ENCODE measurements at places on chromosomes 7 and 10.

DNA sequence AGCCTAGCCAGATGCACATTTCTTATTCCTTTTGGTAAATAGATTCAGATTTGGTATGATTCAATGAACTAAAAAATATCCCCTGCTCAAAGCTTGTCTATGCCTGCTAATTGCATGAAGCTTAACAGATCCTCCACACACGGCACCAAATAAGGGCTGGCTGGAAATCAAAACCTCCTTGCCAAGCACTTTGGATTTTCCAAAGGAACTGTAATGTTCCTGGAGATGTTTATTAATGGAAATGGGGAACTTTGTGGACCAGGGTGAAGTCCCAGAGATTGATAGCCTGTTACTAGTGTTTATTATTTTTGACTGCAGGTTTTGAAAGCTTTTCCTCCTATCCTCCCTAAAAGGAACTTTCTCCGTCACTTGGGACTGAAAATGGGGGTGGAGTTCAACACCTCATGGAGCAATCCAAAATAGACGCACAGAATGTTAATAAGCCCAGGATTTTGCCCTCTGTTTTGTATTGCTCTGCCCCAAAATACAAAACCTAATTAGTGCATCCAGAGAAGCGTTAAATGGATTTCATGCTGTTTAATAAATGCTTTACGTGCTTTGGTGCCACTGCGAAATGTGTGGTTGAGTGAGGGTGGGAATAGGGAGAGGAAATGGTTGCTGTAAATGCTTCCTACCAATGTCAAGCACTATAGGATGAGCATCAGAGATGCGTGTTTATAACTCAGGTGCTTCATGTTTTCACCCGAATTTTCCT lies 1027.7 kb downstream of the LRMDA start:
- no peak overlapping the region for H3K4me3 ChIP-seq
- H3K27ac ChIP-seq, result no peak overlapping the region
- no peaks in the 10 kb centered on the region for H3K4me1 ChIP-seq
- DNase-seq, result no peak
- H3K27me3 ChIP-seq, result no peaks in the 10 kb centered on the region

GRCh38 chr7:132720835-132721234 lies 144.6 kb upstream of the PLXNA4 start:
- DNase-seq, result no peak
- H3K27me3 ChIP-seq, result no peaks in the 10 kb centered on the region
- H3K36me3 ChIP-seq, result no peaks in the 10 kb centered on the region
- H3K4me1 ChIP-seq, result no peaks in the 10 kb centered on the region
- H3K27ac ChIP-seq, result no peak overlapping the region

DNA sequence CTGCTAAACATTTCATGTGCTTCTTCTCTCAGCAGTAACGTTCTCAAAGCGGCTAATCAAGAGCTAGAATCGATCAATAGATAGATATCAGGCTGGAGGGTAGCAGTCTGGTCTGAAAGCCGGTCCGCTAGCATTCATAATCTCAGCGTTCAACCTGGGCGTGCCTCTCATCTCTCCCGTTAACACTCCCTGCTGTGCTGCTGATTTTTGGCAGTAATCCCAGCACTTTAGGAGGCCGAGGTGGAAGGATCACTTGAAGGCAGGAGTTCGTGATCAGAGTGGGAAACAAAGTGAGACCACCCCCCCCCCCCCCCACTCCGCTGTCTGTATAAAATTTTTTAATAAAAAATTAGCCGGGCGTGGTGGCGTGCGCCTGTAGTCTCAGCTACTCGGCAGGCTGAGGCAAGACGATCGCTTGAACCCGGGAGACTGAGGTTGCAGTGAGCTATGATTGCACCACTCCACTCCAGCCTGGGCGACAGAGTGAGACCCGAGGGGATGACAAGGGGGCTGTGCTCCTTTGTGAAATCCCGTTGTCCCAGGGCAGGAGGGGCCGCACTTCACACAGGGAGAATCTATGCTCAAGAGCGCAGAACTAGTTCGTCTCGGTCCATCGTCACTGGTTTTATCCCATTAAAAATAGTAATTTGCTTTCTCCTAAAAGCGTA lies 624 bp upstream of the CEP55 start:
- DNase-seq, result no peak
- H3K27me3 ChIP-seq, result no peaks in the 10 kb centered on the region
- H3K4me3 ChIP-seq, result peak overlapping the region; percentile 67
- H3K4me1 ChIP-seq, result peaks cover 4% of the 10 kb centered on the region
- no peaks in the 10 kb centered on the region for H3K36me3 ChIP-seq

DNA sequence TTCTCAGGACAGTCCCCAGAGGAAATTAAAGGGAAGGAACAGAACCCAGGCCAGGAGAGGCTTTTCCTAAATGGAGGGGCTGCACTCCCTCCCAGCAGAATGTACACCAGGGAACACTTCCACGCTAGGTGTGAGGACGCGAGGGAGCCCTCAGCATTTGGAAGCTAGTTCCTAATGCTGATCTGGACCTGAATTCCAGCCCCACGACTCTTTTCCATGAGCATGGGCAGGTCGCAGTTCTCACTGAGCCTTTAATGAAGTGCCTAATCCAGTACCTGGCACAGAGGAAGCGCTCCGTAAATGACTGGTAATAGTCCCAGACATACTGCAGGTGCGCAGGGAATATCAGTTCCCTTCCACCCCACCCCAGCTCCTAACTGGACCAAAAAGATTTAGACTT lies 1.1 kb downstream of the ALOX5 start:
- H3K4me1 ChIP-seq, result peaks cover 43% of the 10 kb centered on the region
- no peaks in the 10 kb centered on the region for H3K36me3 ChIP-seq
- no peak for DNase-seq

- no peak overlapping the region for H3K27ac ChIP-seq
- H3K27me3 ChIP-seq, result no peaks in the 10 kb centered on the region
- no peak for DNase-seq
- H3K4me1 ChIP-seq, result no peaks in the 10 kb centered on the region
- no peaks in the 10 kb centered on the region for H3K36me3 ChIP-seq
- no peak overlapping the region for H3K4me3 ChIP-seq
Observed at GRCh38 chr10:44383749-44384600, 922 bp downstream of the CXCL12 start.

GRCh38 chr10:23396695-23397094 lies 42.2 kb upstream of the OTUD1 start:
- H3K27me3 ChIP-seq, result no peaks in the 10 kb centered on the region
- H3K36me3 ChIP-seq, result no peaks in the 10 kb centered on the region
- H3K4me3 ChIP-seq, result no peak overlapping the region
- H3K27ac ChIP-seq, result no peak overlapping the region
- DNase-seq, result no peak

- DNase-seq, result no peak
- no peaks in the 10 kb centered on the region for H3K4me1 ChIP-seq
Observed at GRCh38 chr7:132402751-132403245, 173.5 kb downstream of the PLXNA4 start.

GRCh38 chr10:18297659-18298058 lies 157.4 kb downstream of the CACNB2 start:
- DNase-seq, result no peak
- no peak overlapping the region for H3K4me3 ChIP-seq
- H3K27ac ChIP-seq, result no peak overlapping the region
- no peaks in the 10 kb centered on the region for H3K27me3 ChIP-seq

DNA sequence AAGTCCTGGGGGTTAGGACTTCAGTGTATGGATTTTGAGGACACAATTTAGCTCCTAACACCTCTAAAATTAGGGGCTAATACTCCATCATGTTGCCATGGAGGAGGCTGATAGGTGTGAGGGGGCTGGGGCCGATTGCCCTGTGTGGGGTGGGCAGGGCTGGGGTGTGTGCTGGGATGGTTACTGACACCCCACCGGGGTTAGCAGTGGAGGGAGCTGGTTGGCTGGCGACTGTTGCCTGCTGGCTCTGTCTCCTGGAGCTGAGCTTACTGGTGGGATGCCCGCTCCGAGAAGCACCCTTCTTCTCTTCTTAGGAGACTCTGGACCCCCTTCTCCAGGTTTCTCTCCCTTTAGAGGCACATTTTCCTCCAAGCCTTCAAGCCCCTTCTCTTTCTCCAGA lies 22.2 kb upstream of the SH2D4B start:
- H3K4me1 ChIP-seq, result peaks cover 6% of the 10 kb centered on the region
- no peak overlapping the region for H3K27ac ChIP-seq

DNA sequence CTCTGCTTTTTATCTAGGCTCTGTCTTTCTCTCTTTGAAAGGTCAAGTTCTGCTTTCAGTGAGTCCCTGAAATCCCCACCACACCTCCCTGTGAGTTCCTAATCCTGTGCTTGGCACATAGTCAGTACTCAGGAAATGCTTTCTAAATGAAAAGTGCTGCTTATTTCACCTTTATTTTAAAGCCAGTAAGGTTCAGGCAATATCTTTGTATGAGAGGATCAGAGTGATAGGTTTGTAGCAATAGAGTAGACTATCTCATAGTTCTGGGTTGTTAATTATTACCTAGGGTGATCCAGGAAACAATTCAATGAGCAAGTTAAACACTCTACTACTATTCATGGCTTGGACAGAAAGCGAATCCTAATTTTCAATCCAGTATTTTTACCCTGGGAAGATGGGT lies 7.4 kb upstream of the LAMB1 start:
- H3K4me3 ChIP-seq, result no peak overlapping the region
- H3K36me3 ChIP-seq, result no peaks in the 10 kb centered on the region
- H3K27ac ChIP-seq, result no peak overlapping the region
- no peak for DNase-seq
- H3K27me3 ChIP-seq, result peaks cover 4% of the 10 kb centered on the region
- no peaks in the 10 kb centered on the region for H3K4me1 ChIP-seq

- H3K4me3 ChIP-seq, result no peak overlapping the region
- no peak for DNase-seq
- H3K36me3 ChIP-seq, result no peaks in the 10 kb centered on the region
Observed at GRCh38 chr7:151897161-151897731, 20.3 kb upstream of the PRKAG2 start.

- peaks cover 7% of the 10 kb centered on the region for H3K27me3 ChIP-seq
- peak within 1 kb of the TSS; percentile 47 for H3K4me3 ChIP-seq
- no peak for DNase-seq
Observed at GRCh38 chr7:95772298-95772770, at the start of gene DYNC1I1. Gene DYNC1I1 (plus strand): TSS chr7:95772554. CDS start chr7:95804730, 32,176 bp downstream.

DNA sequence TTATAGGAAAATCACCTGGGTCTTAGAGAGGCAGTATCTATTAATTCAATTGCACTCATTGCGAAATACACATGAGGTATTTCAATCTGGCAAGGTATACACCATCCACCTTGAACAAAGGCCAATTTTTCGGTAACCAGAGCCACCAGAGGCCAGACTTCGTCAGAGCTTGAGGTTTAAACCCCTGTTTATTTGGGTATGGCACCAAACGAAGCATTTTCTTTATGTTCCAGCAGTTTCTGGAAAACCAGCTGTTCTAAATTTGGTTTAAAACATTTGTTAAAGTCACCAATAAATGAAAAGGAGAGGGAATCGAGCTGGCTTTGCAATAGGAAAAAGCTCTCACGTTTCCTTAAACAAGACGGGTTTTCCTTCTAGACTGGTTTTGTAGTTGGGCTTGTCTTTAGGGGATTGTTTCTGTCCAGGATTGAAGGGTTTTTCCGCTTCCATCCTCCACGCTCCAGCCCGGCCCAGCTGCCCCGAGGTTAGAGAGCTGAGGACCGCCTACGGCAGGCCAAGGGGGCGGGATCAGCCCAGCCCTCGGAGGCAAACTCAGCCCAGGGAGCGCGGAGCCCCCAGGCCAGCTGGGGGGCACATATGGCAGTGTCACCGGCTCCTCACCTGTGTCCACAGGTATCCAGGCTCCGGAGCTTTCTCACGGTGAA lies 539.4 kb upstream of the MGMT start:
- no peaks in the 10 kb centered on the region for H3K4me1 ChIP-seq
- no peak overlapping the region for H3K4me3 ChIP-seq
- H3K27me3 ChIP-seq, result no peaks in the 10 kb centered on the region
- H3K36me3 ChIP-seq, result no peaks in the 10 kb centered on the region
- no peak for DNase-seq

GRCh38 chr10:52477305-52477704 lies 163.2 kb downstream of the DKK1 start:
- DNase-seq, result no peak
- no peaks in the 10 kb centered on the region for H3K36me3 ChIP-seq
- H3K4me3 ChIP-seq, result no peak overlapping the region
- H3K27ac ChIP-seq, result no peak overlapping the region
- no peaks in the 10 kb centered on the region for H3K27me3 ChIP-seq

DNA sequence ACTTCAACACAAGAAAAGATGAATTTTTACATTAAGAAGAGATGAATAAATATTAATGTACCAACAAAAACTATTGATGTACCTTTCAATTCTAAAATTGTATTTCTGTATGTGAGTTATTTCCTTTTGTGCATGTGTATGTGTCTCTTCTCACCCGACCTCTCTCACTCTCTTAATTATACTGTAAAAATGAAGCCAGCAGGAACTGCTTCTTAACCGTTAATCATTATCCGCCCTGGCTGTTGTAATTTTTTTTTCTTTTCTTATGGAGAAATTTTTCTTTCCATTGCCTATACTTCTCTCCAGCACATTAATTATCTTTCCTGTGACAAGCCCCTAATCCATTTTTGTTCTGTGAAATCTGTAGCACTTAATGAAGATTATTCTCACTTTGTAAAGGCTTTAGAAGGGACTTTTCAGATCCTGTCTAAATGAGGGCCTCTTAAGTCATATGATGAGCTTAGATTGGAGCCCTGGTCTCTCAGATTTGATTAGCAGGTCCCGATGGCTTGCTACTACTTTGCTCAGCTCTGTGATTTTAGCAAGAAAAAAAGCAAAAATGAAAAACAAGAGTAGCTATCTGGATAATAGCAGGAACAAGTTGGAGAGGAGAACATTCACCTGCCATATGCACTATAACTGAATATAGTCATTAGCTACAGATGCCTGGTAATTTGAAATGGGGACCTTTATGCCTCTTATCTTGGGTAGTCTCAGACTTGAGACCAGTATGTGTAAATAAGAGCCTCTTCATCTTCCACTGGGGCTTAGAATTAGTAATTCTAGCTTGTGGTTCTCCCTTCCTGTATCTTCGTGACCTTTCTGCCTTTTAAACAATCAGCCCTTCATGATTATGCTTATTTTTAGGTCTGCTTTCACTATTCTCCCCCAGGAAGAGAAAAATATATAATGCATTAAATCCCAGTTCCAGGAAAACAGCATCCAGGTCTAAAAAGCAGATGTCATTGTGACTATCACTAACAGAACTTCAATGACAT lies 80.0 kb upstream of the COL1A2 start:
- no peaks in the 10 kb centered on the region for H3K4me1 ChIP-seq
- DNase-seq, result no peak
- no peaks in the 10 kb centered on the region for H3K27me3 ChIP-seq
- no peak overlapping the region for H3K27ac ChIP-seq

DNA sequence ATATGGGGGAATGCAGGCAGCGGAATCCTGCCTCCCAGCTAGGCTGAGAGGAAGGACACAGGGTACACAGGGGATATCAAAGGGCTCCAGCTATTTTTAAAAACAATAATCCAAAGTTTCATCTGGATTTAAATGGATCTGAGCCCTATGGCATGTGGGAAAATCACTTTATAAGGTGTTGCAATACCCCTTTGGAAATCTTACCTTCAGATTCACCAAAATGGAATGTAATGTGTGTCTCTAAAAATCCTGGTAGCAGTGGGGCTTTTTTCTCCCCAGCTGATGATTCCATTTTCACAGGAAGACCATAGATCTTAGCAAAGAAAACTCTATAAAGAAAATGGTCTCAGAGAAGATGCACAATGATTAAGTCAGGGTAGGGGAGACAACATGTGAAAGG lies 722.2 kb downstream of the PARD3 start:
- no peaks in the 10 kb centered on the region for H3K27me3 ChIP-seq
- H3K4me1 ChIP-seq, result no peaks in the 10 kb centered on the region
- H3K36me3 ChIP-seq, result no peaks in the 10 kb centered on the region
- no peak overlapping the region for H3K27ac ChIP-seq
- DNase-seq, result no peak
- H3K4me3 ChIP-seq, result no peak overlapping the region

- DNase-seq, result no peak
- no peaks in the 10 kb centered on the region for H3K4me1 ChIP-seq
- H3K27me3 ChIP-seq, result no peaks in the 10 kb centered on the region
- H3K27ac ChIP-seq, result no peak overlapping the region
- no peak overlapping the region for H3K4me3 ChIP-seq
Observed at GRCh38 chr7:80054356-80054755, 80.3 kb upstream of the GNAI1 start.
